ENCODE measurements at places on chromosomes 16 and 17. TPM values are rescaled to one million over a fixed set of nuclear protein-coding genes. Genes with fewer than 3 reads are reported as not detected.

DNA sequence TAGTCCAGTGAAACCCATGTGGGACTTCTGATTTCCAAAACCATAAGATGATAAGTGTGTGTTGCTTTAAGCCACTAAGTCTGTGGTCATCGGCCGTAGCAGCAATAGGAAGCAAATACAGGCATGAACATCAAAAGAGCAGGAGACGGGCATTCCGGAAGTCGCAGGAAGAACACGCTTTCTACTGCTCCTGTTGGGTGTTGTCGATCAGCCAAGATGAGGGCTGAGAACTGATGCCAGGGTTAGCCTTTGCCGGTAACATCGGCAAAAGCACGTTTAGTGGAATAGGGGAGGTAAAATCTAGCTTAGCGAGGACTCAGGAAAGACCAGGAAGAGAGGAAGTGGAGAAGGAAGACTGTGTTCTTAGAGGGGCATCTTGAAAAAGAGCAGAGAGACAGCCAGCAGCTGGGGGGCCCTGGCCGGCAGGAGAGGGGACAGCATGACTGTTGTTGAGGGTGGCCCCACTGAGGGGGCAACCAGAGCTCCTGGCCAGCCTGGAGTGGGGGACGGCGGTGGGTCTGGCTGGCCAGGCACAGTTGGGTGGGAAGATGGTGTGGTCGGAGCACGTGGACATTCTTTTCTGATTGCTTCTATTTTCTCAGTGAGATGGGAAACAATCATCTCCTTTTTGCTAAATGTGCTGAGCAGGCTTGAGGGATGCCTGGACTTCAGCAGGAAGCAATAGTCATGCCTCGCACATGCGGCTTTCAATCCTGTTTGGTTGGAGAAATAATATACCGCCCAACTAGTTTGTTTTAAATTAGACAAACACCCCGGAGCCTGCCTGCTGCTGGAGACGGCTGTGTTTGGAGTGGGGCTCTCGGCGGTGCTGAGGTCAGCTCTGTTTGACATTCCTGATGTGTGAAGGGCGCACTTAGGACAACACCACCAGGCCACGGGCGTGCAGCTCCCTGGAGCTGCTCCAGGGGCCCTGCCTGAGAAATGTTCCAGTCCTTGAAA is 109.9 kb downstream of the METRNL start:
- DNase-seq = peak; percentile 56

CTRB1 gene
- total RNA-seq = 1.2 TPM

DNA sequence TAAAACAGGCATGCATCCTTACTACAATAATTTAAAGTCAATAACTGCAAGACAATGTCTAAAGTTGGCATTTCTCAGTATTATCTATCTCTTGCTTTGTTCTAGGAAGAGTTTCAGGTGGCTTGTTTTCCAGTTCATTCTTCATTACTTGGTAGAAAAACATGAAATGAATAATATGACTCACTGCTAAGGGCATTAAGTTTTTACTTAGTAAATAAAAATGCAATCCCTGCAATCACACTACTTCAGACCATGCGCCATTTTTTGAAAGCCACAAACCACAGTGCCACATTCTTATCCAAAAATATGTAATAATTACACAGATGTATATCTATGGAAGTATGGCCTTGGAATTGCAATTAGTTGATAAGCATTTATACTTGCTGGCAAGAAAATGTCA is 55.4 kb downstream of the CREBBP start:
- no peak for DNase-seq

TMC5 gene
- 7.1 TPM for total RNA-seq

- no peak for DNase-seq
Measured at GRCh38 chr16:73823205-73823849, 473.3 kb upstream of the PSMD7 start.

TBC1D3B gene
- 23.0 TPM for total RNA-seq

DNA sequence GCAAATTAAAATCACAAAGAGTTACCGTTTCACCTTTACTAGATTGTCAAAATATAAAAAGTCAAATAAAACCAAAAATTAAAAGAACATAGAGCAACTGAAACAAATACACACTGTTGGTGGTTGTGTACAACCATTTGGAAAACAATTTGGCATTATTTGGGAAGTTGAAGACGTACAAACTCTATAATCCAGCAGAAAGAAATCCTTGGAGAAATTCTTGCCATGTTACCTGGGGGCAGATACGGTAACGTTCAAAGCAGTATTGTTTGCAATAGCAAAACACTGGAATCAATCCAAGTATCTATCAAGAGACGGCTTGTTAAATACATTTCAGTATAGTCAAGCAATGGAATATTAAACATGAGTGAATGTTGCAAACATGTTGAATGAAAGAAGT is 56.7 kb downstream of the TBX4 start:
- DNase-seq = no peak

BAHCC1 gene
- total RNA-seq = 30.2 TPM

All from testis (tissue), 5 donors.